ENCODE measurements at places on chromosomes 4 and X. TPM values are rescaled to one million over a fixed set of nuclear protein-coding genes. Genes with fewer than 3 reads are reported as not detected.

The TCP11X2 gene
- total RNA-seq, result not detected

The LNX1 gene
- total RNA-seq, result 7.9 TPM

The POU3F4 gene
- not detected for total RNA-seq

The STAG2 gene
- total RNA-seq, result 168 TPM

The LAP3 gene
- total RNA-seq, result 93.7 TPM

The CENPVL1 gene
- total RNA-seq, result not detected

The TLR8 gene
- total RNA-seq, result 1.7 TPM

The CORIN gene
- 20.9 TPM for total RNA-seq

The TBC1D8B gene
- 44.0 TPM for total RNA-seq

The SPIN4 gene
- total RNA-seq, result 14.7 TPM

The HDAC6 gene
- 63.8 TPM for total RNA-seq

The GLRA2 gene
- 1.6 TPM for total RNA-seq

The MAGEA1 gene
- not detected for total RNA-seq

The CSAG3 gene
- not detected for total RNA-seq

The MORC4 gene
- 44.6 TPM for total RNA-seq

The FAM13A gene
- 85.3 TPM for total RNA-seq

The CHRNA9 gene
- not detected for total RNA-seq

The L1CAM gene
- 5.6 TPM for total RNA-seq

The BEX3 gene
- 175 TPM for total RNA-seq

The ATRX gene
- total RNA-seq, result 236 TPM

The APOO gene
- 10.6 TPM for total RNA-seq

The FAT1 gene
- 215 TPM for total RNA-seq

Data from urinary bladder (tissue), 4 donors.